ENCODE measurements at places on chromosomes 13 and 19.
A peak's percentile ranks its signal among the peaks of the same experiment; 100 is the strongest.

GRCh38 chr19:11377237-11377636 lies 2.8 kb downstream of the SWSAP1 start:
- no peak for DNase-seq

DNA sequence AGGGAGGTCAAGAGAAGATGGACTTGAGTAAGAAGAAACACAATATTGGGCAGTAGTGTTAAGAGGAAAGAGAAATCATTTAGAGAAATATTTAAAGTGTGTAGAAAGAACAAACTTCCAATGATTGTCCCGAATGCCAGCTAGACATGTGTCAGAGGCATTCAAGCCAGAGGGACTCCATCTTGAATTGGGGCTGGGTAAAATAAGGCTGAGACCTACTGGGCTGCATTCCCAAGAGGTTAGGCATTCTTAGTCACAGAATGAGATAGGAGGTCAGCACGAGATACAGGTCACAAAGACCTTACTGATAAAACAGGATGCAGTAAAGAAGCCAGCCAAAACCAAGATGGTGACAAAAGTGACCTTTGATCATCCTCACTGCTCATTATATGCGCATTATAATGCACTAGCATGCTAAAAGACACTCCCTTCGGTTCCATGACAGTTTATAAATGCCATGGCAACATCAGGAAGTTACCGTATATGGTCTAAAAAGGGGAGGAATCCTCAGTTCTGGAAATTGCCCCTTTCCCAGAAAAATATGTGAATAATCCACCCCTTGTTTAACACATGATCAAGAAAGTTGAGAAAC lies 127.0 kb upstream of the IPO5 start:
- no peak for DNase-seq

DNA sequence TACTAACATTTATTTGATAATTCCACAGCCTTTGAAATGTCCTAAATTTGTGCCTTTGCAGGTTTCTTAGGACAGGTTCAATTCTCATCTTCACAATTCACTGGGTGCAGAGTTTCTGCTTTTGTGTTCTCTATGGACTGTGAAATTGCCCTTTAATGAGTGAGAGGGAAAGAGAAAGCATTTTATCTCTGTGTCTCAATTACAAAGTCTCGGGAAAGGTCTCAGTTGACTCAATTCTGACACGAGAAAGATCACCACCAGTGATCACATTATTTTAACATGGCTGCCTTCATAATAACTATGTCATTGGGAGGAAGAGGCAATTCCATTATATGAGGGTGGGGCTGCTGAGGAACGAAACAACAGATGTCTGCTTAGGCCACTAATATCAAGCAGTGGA lies 26.2 kb upstream of the LRCH1 start:
- no peak for DNase-seq

DNA sequence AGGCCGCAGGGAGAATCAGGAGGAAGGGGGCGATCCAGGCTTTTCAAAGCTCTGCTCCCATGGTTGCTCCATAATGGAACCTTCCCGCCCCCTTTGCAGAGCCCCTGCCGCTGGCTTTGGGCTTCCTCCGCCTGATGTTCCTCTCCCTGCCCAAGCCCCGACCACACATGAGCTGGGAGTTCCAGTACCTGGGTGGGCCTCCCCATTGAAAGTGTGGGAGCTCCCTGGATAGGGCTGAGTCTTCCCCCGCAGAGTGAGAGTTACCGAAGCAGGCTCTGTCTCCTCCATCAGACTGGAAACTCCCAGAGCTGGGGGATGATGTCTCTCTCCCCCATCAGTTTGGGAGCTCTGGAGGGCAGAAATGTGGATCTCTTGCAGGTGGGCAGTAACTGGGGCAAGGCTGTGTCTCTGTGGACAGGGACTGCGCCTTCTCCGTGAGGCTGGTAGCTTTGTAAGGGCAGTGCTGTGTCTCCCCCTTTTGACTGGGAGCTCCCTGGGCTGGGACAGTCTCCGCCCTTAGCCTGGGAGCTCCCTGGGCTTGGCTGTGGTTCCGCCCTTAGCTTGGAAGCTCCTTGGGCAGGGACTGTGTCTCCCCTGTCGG lies 722 bp downstream of the DCAF15 start:
- no peak for DNase-seq

GRCh38 chr19:38316477-38317067 lies 825 bp upstream of the YIF1B start:
- DNase-seq, result no peak

- DNase-seq, result no peak
Observed at GRCh38 chr19:47049307-47049700, 880 bp upstream of the TMEM160 start.

GRCh38 chr13:92626274-92626673 lies 600.3 kb upstream of the GPC6 start:
- no peak for DNase-seq

DNA sequence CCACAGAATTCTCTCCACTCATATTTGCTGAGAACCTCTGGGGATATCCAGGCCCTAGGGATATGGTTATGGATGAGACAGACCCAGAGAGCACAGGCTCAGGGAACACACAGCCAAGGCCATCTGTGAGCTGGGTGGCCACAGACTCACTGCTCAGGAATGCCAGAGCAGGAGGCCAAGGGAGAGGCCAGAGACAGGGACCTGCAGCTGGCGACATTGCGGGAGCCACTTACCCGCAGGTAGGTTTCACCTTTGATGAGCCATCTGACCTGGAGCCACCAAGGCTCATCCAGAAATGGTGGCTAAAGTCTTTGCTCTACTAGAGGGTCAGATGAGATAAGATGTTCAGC lies 29.4 kb downstream of the CCNE1 start:
- no peak for DNase-seq

DNA sequence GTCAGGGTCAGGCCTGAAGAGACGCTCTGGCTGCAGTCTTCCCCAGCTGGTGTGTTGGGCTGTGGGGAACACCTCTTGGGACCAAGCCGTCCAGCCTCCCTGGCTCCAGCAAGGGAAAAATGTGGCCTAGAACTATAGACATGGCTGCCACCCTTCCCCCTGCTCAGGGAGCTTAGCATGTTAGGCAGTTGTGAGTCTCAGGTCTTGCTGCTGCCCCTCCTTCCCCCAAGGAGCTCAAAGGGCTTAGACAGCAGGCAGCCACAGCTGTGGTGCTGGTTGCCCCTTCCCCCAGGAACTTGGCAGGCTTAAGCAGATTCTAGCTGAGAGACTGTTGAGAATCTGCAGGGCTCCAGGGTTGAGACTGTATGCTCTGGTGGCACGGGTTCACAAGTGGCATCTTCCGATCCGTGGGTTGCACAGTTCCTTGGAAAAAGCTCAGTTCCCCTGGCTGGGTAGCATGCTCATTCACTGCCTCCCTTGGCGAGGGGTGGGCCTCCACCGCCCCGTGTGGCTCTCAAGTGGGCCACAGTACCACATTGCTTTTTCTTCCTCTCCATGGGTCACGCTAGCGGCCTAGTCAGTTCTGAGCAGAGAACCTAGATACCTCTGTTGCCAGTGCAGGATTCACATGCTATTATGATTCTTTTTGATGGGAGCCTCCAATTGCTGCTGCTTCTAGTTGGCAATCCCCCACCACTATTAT lies 1258.6 kb downstream of the OLFM4 start:
- DNase-seq, result no peak

GRCh38 chr13:20441056-20441455 lies 84.6 kb downstream of the CRYL1 start:
- no peak for DNase-seq

DNA sequence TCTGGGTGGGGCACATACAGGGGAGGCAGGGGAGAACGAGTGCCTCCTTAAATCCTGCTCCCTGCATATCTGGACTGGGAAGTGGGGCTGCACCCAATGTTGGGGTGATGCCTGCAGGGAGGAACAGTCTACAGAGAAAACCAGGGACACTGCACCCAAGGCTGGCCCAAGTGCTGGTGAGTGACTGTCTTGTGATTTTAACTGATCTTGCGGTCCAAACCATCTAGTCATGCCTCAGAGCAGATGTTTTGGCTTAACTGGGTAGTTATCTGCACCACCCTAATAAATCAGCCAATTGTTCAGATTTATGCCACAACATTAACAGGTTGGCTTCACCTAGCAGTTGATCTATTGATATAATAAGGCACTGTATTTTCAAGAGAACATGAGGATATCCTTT lies 219.2 kb upstream of the IRS2 start:
- DNase-seq, result no peak

DNA sequence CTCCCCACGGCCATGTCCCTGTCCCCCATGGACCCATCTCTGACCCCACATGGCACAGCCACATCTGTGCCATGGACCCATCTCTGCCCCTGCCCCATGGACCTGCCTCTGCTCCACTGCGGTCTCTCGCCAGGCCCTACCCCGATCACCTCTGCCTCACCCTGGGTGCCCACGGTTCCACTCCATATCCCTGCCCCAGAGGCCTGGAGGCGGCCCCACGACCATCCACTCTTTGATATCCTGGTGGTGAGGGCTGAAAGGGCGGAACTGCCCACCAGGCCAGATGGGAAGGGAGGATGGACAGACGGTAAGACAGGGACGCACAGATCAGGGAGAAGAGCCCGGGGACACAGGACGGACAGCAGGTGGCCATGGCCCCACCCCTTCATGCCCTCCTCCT lies 327 bp downstream of the PTGER1 start:
- DNase-seq, result no peak

GRCh38 chr13:31276421-31276820 lies 76.6 kb downstream of the B3GLCT start:
- DNase-seq, result no peak

- DNase-seq, result no peak
Observed at GRCh38 chr19:56701895-56702294, 30.3 kb upstream of the ZNF835 start.

DNA sequence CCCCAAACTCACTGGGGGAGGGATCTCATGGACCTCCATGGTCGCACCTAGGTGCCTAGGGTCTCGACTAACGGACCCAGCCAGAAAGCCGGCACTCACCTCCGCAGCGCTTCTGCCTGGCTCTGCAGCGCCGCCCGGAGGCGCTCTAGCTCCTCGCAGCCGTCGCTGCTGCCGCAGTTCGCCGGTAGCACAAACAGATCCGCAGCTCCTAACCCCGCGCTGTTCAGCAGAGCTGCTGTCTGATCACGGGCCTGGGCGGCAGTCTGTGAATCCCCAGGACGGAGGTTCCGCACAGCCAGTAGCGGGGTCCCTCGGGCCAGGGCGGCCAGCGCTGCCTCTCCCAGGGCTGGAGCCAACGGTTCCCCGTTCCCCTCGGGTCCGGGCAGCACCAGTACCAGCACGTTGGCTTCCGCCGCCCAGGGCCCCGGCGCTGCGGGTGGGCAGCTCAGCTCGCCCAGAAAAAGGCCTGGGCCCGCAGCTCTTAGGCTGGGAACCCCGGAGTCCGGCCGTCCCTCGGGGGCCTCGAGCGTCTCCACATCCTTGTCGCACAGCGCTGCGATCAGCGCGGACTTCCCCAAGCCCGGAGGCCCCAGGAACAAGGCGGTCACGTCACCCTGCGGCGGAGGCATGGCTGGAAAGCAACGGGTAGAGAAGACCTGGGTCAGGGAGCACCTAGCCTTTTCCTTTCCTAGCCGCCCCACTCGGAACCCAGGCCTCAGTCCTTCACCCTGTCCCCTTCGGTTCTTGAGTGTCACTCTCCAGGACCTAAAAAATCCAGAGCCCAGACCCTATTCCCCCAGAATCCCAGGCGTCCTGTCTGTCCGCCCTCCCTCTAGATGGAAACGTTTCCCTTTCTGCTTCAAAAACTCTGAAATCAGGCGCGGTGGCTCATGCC lies 977 bp downstream of the IRGQ start:
- peak; percentile 84 for DNase-seq

DNA sequence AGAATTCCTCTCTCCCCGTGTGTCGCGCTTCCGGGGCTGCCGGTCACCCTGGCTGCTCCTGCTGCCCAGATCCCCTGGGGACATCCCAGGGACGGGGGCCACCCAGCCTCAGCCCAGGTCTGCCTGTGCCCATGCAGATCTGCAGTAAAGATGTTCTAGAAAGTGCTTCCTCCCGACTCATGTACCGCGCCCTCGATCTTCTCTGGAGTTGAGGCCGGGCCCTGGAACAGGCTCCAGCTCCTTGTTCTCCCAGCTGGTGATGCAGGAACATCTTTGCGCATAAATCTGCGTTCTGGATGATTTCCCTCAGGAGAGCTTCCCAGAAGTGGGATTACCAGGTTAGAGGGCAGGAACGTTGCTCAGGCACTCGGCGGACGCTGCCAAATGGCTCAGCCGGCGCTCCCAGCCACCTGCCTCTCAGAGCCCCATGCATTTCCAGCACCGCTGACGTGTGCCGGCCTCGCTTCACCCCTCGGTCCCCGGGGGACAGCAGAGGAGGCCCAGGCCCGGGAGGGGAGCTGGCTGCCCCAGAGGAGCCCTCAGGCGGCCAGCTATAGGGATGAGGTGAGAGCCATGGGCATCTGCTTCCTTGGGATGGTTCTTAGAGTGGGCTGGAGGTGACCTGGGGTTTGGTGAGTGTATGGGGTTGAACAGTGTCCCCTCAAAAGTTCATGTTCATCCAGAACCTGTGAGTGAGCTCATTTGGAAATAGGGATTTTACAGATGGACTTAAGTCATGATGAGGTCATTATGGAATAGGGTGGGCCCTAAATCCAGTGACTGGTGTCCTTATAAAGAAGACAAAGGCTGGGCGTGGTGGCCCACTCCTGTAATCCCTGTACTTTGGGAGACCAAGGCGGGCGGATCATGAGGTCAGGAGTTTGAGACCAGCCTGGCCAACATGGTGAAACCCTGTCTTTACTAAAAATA lies 42.6 kb downstream of the CRTC1 start:
- no peak for DNase-seq

DNA sequence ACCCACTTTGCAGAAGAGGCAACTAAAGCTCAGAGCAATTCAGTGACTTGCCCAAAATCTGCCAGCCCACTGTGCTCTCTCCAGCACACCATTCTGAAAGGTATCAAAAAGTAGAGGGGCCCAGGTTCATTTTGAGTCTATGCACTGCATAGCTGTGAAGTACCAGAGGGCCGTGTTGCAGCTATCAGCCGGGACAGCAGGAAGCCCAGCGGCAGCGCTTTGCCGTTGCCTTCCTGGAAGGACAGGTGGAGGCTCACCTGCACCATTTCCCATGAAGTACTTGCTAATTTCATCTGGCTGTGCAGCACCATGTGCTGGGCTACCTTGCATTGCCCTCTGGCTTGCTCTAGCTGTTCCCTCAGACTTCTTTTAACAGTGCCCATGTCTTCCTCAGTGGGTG lies 2.7 kb upstream of the SERPINE3 start:
- no peak for DNase-seq

GRCh38 chr13:33678906-33679657 lies 138.9 kb upstream of the RFC3 start:
- peak; percentile 23 for DNase-seq

GRCh38 chr19:41405776-41406175 lies 8.2 kb downstream of the BCKDHA start:
- DNase-seq, result no peak

DNA sequence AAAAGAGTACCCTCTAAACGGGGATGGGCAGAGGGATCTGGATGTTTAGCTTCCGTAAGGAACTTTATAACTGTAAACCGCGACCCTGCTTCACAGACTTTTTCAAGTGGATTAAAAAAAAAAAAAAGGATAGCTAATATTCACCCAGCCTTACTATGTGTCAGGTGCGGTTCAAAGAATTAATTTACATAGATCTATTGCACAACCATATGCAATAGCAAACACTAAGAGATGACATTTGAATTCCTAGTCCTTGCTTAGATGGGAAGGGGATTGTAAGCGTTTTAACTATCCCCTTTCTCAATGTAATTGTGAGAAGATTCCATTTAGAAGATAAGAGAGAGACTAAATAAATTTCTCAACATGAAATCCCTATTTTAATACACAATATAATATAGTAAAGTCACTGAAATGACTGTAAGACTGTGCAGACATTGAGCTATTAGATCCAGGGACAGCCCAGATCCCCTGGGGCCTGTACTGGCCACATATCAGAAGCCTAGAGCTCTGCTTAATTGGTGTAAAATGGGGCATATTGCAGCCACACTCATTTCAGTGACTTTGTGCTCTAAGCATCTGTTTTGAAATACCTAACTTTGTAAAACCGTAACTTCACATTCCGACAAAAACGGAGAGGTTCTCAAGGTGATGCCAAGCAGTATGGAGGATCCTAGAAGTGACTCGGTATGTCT lies 13.6 kb downstream of the LATS2 start:
- DNase-seq, result no peak

All from common myeloid progenitor, CD34-positive (primary cell).